Adrenal gland (tissue), 19 donors: ENCODE measurements at places on chromosomes 13 and 19. TPM values are rescaled to one million over a fixed set of nuclear protein-coding genes. Genes with fewer than 3 reads are reported as not detected.

- no peaks in the 10 kb centered on the region for H3K4me1 ChIP-seq
- peak; percentile 15 for DNase-seq
- peaks cover 3% of the 10 kb centered on the region for H3K27me3 ChIP-seq
- no peaks in the 10 kb centered on the region for H3K36me3 ChIP-seq
Measured at GRCh38 chr13:99434258-99434788, 66.9 kb upstream of the TM9SF2 start.

DNA sequence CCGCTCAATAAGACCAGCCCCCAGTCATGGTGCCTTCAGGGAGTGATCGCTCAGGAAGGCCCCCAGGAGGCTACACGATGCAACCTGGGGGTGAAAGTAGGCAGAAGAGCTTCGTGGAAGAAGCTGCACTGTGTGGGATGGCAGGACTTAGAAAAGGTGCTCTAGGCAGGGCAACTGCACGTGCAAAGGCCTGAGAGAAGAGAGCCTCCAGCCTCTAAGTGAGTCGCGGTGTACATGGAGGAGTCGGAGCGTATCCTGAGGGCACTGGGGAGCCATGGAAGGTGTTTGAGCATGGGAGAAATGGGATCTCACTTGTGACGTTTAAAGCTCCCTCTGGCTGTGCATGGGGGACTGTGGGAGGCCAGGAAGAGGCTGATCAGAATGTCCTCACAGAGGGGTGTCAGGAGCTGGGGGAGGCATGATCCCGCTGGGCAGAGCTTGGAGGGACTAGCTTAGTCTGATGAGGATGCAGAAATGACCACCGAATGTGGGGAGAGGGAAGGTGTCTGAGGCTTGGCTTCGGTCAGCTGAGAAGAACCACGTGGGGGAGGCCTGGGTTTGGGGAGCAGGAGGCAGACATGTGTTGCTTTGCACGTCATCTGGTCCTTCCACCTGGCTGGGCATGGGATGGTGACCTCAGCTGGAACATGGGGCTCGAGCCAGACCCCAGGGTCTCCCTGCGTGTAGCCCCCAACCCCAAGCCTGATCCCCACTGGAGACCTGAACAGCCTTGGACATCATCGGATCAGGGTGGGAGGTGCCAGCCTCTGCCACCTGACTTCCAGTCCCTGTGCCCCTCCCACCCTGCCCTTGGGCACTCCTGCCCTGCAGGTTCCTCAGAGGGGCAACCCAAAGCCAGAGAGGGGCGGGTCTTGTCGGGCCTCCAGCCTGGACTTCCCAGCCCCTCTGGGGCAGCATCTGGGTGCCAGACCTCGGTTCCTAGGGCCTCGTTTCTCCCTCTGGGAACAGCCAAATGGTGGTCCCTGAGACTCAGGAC lies 1.1 kb downstream of the APC2 start:
- H3K4me3 ChIP-seq: no peak overlapping the region
- peak overlapping the region; percentile 49 for H3K27ac ChIP-seq

DNA sequence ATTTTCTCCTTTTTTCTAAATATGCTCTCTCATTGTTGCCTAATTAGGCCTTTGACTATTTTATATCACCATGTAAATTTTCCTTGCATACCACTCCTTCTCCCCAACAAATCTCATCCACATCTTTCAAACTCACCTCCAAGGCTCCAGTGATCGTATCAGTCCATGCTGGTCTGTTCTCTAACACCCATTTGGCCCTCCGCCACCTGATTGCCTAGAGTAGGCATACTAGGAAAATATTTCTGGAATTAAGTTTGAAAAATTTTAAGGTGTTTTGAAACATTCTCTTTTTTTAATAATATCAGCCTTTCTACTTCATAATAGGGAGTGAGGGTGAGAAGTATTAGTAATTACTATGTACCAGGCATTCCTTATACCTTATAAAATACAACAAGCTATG lies 473.9 kb downstream of the FGF9 start:
- no peaks in the 10 kb centered on the region for H3K4me1 ChIP-seq
- no peak overlapping the region for H3K4me3 ChIP-seq
- no peak for DNase-seq
- no peak overlapping the region for H3K27ac ChIP-seq

GRCh38 chr13:58056426-58056825 lies 424.9 kb downstream of the PCDH17 start:
- H3K27ac ChIP-seq: no peak overlapping the region
- no peak for DNase-seq
- no peak overlapping the region for H3K4me3 ChIP-seq
- no peaks in the 10 kb centered on the region for H3K4me1 ChIP-seq
- no peaks in the 10 kb centered on the region for H3K27me3 ChIP-seq
- no peaks in the 10 kb centered on the region for H3K36me3 ChIP-seq

The ERCC5 gene
- 38.5 TPM for total RNA-seq

The TEAD2 gene
- 30.0 TPM for total RNA-seq
